ENCODE measurements at places on chromosomes 16 and 17.

DNA sequence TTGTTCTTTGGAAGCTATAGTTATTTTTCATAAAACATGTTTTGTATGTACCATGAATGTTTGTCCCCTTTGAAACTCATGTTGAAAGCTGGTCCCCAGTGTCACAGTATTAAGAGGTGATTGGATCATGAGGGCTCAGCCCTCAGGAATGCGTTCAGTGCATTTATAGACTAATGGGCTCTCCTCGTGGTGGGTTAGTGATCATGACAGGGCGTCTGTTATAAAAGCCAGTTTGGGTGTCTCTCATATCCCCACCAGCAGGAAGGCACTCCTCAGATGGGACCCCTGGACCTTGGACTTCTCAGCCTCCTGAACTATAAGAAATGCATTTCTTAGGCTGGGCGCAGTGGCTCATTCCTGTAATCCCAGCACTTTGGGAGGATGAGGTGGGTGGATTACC, 10.4 kb downstream of the BANP start:
- no peak for DNase-seq

GRCh38 chr17:79081571-79082276, 7.1 kb downstream of the ENGASE start:
- no peak for DNase-seq

DNA sequence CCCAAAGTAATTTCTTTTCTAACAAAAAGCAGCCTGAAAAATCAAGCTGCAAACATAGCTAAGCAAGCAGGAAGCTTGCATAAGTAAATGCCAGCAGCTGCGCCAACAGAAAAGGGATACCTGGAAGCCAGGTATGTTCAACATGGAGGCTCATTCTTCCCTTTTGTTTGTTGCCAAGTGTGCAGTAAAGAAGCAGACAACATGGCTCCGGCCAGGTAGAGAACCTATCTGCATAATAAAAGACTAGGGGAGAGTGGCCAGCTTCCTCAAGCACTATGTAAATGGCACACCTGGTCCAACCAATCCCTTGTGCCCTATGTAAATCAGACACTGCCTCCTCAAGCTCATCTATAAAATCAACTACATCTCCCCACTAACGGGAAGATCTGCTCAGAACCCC, 1407.0 kb downstream of the CDH11 start:
- DNase-seq: no peak

DNA sequence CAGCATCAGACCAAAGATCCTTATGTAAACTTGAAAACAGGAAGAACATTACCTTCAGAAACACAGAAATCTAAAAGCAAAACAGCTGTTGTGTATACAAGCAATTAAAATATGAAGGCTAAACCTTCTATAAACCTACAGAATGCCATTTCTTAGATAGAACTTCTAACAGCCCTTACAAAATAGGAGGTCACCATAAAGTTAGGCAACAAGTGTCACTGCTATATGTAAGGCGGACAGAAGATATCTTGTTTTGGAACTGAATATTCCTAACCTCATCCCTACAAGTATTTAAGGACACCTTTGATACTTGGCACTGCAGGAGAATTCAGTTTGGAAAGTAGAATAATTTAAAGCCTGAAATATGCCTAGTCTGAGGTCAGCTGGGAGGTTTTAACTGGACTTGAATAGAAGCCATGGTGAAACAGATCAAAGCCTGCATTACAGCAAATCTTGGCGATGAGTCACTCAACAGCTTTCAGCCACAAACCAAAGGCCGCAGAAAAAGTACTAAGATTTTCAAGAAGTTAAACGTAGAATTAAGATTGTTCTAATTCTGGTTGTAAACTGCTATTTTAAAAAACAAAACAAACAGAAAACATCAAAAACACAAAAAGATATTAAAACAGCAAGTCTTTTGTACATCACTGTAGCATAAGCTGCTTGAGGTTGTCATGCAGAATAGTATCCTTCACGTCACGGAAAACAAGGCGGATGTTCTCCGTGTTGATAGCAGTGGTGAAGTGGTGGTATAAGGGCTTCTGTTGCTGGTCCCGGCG, 42.7 kb downstream of the GNA13 start:
- DNase-seq: no peak

DNA sequence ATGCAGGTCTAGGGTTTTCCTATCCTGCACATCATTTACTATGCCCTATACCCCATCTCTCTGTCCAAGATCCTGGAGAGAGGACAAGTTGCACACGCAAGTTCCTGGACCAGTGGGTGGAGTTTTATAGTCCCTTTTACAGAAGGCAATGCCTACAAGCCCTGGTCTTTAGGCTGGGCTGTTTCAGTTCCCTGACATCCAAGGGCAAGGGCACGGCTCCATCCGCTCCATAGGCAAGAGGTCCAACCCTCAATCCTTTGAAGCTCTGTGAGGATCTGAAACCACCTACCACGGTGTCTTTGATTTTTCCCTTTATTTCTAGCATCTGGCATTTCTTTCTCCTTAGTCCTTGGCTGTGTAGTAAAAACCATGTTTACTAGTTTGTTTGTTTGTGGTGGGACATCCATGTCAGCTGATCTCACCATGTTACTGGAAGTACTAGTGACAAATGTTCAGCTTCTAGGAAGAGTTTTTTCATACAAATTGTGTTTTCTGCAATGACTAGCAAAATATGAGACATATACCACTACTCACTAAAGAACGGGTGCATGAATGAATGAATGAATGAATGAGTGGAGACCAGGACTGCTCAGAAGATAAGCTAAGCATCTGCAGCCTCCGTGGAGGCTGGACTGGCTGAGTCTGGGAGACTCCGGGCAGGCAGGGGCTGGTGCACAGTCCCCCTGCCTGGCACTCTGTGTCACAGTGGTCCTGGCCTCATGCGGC, 359.4 kb downstream of the SLC39A11 start:
- DNase-seq: no peak

- DNase-seq: peak; percentile 68
Measured at GRCh38 chr16:87895641-87896141, 26.4 kb upstream of the SLC7A5 start.

GRCh38 chr16:50146479-50147435, 6.3 kb upstream of the TENT4B start:
- no peak for DNase-seq

DNA sequence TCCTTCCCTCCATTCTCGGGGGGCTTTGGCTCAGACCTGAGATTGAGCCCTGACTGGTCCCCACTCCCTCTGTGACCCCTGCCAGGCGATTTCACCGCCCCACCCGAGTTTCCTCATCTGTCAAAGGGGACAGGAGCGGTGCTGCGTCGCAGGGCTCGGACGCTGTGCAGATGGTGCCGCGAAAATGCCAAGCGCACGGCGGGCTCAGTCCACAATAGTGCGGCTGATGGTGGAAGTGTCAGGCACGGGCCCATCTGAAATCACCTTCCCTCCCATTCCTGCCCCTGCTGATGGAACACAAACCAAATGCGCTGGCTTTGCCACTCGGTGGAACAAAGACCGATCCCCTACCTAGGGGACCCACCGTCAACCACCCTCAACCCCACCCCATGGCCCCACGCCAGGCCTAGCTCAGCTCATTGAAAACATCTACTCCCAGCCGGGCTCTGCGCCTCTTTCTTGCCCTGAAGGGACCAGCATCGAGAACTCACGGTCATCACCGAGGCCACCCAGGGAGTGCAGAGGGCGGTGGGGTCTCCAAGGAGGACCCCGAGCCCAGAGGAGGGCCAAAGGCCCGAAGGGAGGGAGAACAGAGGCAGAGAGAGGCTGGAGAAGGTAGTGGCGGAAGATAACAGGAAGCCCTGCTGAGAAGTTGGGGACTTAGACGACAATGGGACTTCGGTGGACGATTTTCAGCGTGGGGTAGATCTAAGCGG, 1.4 kb downstream of the CARHSP1 start:
- no peak for DNase-seq

GRCh38 chr17:46124695-46125592, 68.3 kb downstream of the KANSL1 start:
- DNase-seq: no peak

GRCh38 chr16:30375864-30376263, 1.3 kb downstream of the MYL11 start:
- DNase-seq: no peak

DNA sequence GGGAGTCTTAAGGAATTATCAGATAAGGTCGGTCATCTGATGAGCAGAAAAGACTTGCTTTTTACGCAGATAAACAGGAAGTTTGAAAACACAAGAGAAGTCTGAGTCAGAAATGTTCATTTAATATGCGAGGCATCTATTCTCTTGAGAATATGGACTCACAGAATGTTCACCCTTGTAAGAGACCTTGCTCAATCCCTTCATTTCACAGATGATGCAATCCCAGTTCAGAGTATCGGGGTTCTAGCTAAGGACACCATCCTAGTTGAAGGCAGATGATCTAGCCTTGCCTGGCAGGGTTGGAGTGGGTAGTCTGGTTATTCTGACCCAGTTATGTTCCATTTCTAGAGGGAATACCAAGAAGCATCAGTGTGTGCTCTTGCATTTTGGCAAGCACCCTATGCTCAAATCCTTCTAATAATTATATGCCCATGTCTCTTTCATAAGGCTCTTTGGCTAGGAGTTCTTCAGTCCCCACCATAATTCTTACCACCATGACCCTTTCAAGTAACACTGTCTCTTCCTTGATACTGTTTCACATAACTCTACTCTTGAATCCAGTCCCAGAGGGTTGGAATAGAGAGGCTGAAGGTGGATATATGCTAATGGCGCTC, 42.5 kb downstream of the YPEL2 start:
- DNase-seq: no peak

GRCh38 chr17:51888816-51889215, 269.7 kb downstream of the CA10 start:
- no peak for DNase-seq

DNA sequence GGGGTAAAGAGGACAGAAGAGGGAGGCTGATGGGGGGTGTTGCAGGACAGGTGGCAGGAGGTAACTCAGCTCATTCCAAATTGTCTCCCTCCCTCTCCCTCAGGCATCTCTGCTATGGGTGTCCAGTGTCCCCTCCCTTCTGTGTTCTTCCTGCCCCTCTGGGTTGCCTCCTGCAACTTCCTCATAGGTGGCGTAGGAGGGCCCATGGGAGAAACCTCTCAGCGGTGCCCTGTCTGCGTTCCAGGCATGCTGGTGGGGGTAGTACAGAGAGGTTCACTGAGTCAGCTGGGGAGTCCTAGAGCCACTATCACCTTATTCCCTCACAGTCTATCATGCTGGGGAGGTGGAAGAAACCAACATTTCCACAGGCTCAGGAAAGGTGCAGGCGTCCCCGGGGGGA, 14.7 kb upstream of the ODF4 start:
- DNase-seq: peak; percentile 52

- no peak for DNase-seq
Measured at GRCh38 chr17:48717367-48718226, 4.7 kb downstream of the PRAC1 start.

DNA sequence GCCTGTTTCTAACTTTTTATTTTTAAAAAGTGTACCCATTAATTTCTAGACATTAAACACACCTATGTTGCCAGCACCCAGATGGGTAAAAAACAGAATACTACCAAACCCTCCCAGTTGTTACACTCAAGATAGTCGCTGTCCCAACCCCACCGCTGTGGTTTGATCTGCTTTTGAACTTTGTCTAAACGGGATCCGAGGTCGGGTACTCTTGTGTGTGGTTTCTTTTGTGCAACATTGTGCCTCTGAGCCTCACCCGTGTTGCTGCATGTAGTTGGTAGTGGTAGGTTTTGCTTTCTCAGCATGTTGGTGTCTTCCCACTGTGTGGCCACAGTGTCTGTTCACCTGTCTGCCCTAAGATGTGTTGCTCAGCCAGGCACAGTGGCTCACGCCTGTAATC, 4.3 kb downstream of the KLHL36 start:
- DNase-seq: no peak

DNA sequence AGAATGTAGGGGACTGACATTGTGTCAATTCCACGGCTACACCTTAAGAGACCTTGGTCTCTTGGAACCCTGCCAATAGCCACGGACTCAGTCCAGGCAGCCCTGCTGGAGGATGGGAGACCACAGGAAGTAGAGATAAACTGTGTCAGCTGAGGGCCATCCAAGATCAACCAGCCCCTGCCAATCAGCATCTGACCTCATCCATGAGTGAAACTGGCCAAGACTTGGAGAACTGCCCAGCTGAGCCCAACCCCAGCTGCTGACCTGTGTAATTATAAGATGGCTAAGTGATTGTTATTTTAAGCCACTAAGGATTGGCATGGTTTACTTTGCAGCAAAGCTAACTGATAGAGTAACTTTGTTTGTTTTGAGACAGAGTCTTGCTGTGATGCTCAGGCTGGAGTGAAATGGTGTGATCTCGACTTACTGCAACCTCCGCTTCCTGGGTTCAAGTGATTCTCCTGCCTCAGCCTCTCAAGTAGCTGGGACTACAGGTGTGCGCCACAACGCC, 13.3 kb upstream of the YWHAE start:
- DNase-seq: no peak

DNA sequence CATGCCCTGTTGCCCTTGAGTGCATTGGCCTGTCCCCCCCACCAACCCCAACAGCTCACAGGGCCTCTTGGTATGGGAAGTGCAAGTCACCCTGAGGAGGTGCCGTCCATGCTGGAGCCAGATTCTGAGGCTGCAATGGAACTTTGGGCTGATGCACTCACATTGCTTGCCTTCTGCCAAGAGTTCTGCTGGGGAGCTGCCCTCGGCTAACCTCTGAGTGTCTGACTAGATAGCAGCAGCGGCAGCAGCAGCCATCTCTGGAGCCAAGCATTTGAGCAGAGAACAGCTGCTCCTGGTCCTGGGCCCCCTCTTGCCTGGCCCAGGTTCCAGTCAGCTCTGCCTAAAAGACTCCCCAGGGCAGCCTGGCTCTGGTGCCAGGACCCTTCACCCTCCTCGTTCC, 61.5 kb downstream of the GNAO1 start:
- DNase-seq: no peak

- DNase-seq: peak; percentile 46
Measured at GRCh38 chr16:67967958-67968399, 458 bp downstream of the SLC12A4 start.

DNA sequence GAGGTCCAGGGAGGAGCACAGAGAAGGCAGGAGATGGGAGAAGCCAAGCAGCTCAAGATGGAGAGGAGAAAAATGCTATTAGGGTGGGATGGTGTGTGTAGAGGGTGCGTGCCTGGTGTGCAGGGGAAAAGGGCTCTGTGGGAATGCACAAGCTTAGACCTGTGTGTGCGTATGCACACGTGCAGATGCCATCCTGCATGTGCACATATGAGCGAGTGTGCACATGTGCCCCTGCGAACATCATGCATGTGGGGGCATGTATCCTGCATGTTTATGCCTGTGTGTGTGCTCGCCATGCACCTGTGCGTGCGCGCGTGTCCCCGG, 438 bp upstream of the KCNJ12 start:
- DNase-seq: no peak

- DNase-seq: no peak
Measured at GRCh38 chr16:49400611-49401010, 27.0 kb downstream of the C16orf78 start.

GRCh38 chr17:48471817-48472410, 41.9 kb upstream of the SKAP1 start:
- no peak for DNase-seq

DNA sequence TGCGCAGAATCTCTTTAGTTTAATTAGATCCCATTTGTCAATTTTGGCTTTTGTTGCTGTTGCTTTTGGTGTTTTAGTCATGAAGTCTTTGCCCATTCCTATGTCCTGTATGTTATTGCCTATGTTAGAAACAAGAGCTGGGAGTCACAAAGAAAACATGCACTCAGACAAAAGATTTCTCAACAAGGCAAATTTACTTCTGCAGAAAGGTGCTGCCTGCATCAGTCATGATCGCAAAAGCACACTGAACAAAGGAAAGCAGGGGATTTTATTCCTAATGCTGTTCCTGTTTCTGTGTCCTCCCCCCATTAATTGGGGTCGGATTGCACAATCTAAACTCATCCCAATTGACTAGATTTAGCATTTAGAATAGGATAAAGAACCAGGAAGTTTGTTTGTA, 55.9 kb downstream of the ATF7IP2 start:
- DNase-seq: no peak

GRCh38 chr16:48129926-48130325, 25.9 kb downstream of the ABCC12 start:
- DNase-seq: no peak
